ENCODE measurements at places on chromosomes 2 and 18. TPM values are rescaled to one million over a fixed set of nuclear protein-coding genes. Genes with fewer than 3 reads are reported as not detected.

LONRF2 gene
- 2.8 TPM for total RNA-seq

COL4A4 gene
- 0.30 TPM for total RNA-seq

ANKRD53 gene
- 2.1 TPM for total RNA-seq

PPP1R7 gene
- total RNA-seq, result 31.3 TPM

HOXD11 gene
- not detected for total RNA-seq

TWSG1 gene
- 50.1 TPM for total RNA-seq
